Foreskin keratinocyte (primary cell): ENCODE measurements at places on chromosomes 2 and 18. TPM values are rescaled to one million over a fixed set of nuclear protein-coding genes. Genes with fewer than 3 reads are reported as not detected.

DNA sequence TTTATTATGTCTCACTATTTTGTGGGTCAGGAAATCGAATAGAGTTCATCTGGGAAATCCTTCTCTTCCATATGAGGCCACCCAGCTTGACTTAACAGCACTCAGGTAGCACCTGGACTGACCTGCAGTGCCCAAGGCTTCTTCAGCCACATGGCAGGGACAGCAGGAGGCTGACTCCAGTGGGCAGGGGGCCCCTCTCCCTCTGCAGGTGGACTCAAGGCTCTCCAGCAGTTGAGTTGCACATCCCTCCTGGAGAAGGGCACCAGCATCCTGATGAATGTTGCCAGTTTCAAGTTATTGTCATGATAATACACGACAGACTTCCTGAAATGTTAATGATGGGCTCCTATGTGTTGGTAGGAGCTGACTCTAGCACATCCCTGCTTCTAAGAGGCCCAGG is 338.1 kb upstream of the RAB6C start:
- DNase-seq = no peak

GRCh38 chr2:197113275-197113711 is 186.8 kb upstream of the PGAP1 start:
- no peak for DNase-seq

The HOXD4 gene
- total RNA-seq = 0.32 and 0.82 TPM in 2 replicates

DNA sequence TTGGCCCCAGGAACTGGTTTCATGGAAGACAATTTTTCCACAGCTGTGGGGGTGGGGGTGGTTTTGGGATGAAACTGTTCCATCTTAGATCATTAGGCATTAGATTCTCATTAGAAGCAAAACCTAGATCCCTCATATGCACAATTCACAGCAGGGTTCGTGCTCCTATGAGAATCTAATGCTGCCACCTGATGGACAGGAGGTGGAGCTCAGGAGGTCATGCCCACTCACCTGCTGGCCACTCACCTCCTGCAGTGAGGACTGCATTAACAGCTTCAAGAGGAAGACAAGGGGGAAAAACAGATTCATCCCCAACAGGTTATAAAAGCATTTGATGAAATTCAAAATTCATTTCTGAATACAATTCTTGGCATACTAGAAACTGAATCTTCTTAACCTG is 38.5 kb downstream of the THAP4 start:
- DNase-seq = no peak

- no peak for DNase-seq
Observed at GRCh38 chr18:10523544-10523943, 2.3 kb upstream of the NAPG start.

DNA sequence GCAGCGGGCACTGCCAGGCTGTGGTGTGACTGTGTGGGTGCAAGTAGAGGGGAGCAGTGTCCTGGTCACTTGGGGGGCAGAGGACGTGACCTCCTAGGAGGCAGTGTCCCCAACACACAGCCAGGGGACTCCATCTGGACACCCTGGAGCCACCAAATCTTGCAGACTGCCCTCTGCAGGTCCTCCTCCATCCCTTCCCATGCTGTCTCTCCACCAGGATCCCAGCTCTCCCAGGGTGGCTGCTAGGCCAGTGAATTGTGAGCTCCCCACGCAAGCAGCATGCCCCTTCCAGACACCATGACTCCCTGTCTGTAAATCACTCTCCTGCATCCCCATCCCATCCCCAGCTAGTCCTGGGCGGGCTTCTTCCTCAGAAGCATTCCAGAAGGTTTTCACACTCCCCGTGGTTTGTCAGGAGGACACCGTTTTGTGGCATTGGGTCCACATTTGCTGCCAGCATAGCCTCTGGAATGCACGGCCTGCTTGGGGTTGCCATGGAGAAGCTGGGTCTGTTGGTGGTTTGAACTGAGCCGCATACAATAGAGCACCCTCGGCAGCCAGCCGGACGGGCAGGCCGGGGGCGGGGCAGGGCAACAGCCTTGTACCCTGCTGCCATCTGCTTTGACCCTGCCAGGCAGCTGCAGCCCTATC is 210.7 kb downstream of the KLHL29 start:
- no peak for DNase-seq

GRCh38 chr2:209209943-209210342 is 213.9 kb upstream of the MAP2 start:
- no peak for DNase-seq

DNA sequence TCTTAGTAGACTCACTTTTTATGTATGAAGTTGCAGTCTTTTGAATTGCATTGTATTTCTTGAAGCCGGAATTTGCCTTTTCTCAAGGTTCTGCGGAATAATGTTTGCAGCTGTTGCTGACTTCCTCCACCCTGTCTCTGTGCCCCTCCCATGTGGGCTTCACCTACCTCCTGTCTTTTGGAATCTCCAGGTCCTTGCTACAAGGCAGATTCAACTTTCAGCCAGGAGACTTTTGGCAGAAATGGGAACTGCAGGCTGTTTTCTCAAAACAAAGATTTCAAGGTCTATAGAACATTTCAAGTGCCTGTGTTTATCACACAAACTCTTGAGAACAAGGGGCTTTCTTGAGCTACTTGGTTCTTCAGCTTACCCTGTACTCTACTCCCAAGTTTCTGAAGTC is 25.6 kb downstream of the ZNF236 start:
- DNase-seq = no peak

DNA sequence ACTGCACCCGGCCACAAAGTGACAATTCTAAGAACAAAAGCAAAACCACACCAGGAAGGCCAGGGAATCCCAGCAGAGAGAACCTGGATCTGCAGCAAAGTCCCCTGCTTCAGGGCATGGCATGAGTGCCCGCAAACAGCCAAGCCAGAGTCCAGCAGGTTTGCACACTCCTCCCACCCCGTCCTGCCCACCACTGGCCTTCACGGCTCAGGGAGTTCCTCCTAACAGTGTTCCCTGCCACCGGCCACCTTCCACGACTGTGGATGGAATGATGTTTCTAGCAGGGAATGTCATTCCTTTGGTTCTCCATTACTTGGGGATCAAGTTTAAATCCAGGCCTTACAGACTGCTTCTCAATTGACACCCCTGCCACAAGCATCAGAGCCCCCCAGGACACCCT is 42.0 kb upstream of the B3GNT7 start:
- DNase-seq = no peak

DNA sequence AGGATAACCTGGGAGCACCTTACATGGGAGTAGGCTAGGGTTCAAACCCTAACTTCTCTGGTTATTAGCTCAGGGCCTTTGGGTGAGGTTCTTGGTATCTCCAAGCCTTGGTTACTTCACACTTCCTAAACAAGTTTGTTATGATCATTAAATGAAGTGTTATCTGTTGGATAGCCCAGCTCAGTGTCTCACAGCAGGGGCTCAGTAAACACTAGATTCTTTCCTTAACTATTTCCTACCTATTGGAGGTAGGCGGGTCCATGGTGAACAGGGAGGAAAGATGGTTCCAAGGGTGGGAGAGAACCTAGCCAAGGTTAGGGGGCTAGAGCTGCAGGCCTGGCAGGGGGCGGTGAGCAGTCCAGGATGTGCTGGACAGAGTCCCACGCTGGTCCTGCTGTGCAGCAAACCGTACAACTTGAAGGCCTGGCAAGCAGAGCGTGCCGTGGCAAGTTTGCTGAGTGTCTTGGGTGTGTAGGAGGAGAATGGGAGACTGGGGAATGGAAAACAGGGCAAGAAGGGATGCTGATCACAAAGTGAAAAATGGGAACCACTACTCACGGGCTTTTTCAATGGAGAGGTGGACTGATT is 259.1 kb downstream of the PRKCE start:
- DNase-seq = peak; percentile 50

The IL37 gene
- total RNA-seq = 0.21 and 0.44 TPM in 2 replicates

- no peak for DNase-seq
Observed at GRCh38 chr18:23897733-23898132, 116.8 kb upstream of the TTC39C start.

- no peak for DNase-seq
Observed at GRCh38 chr2:207151048-207151447, 14.7 kb downstream of the KLF7 start.

The ARHGAP28 gene
- 0.21 and 0.24 TPM in 2 replicates for total RNA-seq

- DNase-seq = no peak
Observed at GRCh38 chr2:43152741-43153647, 73.4 kb downstream of the ZFP36L2 start.

DNA sequence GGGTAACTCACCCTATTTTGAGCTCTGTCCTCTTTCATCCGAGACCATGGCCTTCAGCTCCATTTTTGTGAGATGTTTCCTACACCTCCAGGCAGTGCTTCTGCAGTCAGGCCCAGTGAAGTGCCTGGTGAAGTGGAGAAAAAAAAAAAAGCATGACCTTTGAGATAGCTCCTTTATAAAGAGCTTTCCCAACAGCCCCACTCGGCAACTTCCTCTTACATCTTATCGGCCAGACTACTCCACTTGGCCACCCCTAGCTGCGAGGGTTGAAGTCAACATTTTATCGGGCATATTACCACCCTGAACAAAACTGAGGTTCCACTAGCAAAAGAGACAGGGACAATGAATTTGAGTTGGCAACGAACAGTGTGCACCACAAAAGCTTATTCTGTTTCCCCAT is 124.8 kb upstream of the RNF152 start:
- DNase-seq = no peak

The POTEI gene
- total RNA-seq = not detected in 2 replicates

The CHRNG gene
- total RNA-seq = not detected in 2 replicates

GRCh38 chr2:12008425-12009061 is 262.1 kb downstream of the LPIN1 start:
- DNase-seq = no peak

The SP9 gene
- total RNA-seq = not detected in 2 replicates

GRCh38 chr2:106160786-106161261 is 33.3 kb downstream of the UXS1 start:
- no peak for DNase-seq

DNA sequence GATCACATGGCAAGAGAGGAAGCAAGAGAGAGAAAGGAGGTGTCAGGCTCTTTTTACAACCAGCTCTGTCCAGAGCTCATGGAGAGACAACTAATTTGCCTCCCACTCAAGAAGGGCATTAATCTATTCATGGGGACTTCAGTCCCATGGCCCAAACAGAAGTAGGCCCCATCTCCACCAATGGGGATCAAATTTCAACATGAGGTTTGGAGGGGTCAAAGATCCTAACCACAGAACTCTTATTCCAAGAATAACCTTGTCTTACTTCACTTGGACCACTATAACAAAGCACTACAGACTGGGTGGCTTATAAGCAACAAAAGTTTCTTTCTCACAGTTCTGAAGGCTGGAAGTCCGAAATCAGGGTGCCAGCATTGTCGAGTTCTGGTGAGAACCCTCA is 31.8 kb downstream of the GRB14 start:
- DNase-seq = no peak

The MTCL1 gene
- 24.4 and 28.8 TPM in 2 replicates for total RNA-seq

DNA sequence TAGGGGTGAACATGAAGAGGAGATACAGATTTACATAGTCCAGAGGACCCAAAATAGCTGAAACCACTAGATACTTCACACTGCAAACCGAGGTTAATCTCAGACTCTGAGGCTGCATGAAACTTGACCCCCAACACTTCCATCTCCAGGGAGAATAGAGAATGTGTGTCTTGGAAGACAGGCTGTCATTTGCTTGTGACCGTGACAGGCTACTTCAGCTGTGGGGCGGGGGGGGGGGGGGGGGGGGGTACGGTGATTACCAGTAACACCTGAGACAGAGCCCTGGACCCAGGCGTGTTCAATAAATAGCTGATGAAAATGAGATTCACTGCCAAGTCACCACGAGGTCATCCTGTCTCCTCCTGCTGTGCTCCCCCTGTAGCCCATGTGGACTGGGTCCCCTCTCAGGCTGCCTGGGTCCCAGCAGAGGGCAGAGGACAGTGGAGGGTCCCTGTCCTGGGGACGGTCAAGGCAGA is 5.7 kb upstream of the KLHL29 start:
- no peak for DNase-seq

The VWA3B gene
- 0.35 TPM in 1 of 2 replicates, not detected in the other for total RNA-seq

The RBM43 gene
- 1.3 and 1.5 TPM in 2 replicates for total RNA-seq

GRCh38 chr2:20627712-20628380 is 23.1 kb downstream of the HS1BP3 start:
- no peak for DNase-seq

GRCh38 chr2:7691961-7692656 is 774.9 kb downstream of the RNF144A start:
- peak; percentile 61 for DNase-seq

The SCTR gene
- not detected in 2 replicates for total RNA-seq

The COLEC11 gene
- not detected in 2 replicates for total RNA-seq

DNA sequence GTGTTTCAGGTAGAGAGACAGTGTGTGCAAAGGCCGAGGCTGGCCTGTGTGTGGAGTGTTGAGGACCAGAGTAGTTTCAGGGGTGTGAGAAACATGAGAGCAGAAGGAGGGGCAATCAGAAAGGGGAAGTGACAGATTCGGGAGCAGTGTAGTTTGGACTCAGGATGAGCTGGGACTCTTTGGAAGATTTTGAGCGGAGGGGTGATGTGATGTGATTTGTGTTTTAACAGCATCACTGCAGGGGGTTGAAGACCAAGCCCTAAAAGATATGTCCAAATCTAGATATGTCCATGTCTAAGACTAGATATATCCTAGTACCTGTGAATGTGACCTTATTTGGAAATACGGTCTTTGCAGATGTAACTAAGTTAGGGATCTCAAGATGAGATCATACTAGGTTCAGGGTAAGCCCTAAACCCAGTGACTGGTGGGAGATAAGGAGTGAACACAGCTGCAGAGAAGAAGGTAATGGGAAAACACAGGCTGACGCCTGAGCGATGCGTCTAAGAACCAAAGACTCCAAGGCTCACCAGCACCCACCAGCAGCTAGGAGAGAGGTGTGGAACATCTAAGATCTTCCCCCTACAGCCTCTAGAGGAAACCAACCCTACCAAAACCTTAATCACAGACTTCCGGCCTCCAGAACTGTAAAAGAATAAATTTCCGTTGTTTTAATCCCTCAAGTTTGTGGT is 38.5 kb upstream of the MYO3B start:
- no peak for DNase-seq

DNA sequence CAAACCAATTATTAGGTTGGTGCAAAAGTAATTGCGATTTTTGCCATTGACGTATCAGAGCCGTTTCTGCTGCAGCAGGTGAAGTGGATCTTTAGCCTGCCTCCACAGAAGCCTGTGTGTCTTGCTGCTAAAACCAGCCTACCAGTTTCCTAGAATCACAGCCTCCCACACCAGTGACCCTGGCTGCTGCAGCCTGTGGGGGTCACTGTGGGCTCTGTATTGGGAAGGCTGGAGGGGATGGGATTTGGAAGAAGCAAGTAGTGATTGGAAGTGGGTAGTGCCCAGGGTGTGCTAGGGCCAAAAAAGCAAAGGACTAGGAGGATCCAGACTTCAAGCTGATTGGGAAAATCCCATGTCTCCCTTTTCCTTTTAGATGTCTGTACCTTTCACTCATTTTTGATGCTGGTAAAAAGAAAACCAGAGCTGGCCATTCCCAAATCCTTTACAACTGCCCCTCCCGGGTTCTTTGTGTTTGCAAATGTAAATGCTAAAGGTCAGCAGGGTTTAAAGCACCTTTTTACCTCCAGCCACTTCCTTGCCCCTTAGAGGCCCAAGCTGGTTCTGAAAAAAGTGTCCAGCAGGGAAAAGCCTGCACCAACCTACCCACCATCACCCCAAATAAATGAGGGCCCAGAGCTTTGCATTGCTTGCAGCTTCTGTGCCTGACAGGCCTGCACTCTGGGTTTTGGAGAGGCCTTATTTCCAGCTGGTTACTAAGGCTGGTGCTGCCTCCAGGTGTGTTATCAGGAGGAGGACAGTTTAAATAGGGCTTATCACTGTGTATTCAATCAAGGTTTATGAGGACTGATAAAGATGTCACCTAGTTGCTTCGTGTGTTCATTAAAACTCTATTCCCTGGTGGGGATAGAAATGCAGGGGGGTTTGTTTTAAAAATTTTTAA is 172.0 kb downstream of the MIB1 start:
- no peak for DNase-seq

- peak; percentile 5 for DNase-seq
Observed at GRCh38 chr2:230956827-230957755, 32.0 kb upstream of the GPR55 start.

- DNase-seq = no peak
Observed at GRCh38 chr18:51273437-51273836, 76.0 kb upstream of the MEX3C start.
